ENCODE measurements at places on chromosomes 2 and 18.

DNA sequence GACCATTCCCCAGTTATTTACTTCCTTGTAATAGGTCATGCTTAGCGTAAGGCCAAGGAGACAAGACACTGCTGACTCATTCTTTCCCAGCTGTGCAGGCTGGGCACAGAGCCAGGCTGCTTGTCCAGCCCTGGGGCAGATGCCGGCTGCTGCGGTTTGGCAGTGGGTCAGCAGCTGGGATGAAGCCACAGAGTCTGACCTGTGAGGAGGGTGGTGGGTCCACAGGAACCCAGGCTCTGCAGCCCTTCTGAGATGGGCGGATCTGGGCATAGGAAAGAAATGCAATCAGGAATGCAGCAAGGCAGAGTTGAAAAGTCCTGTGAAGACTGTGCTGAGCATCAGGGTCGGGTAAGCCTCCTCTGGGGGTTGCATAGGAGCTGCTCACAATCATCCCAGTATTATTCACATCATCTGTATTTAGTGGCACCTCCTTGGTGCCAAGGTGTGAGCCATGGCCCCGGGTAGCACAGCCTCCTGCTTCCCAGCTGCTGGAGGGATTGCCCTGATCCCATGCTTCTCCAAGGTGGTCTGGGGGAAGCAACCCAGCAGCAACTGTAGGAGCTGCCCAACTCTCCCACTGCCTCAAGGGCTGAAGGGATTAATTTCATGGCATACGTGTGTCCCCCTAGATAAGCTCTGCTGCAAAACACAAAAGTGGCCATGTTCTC lies 139.0 kb downstream of the DDX1 start:
- H3K4me1 ChIP-seq, result peaks cover 14% of the 10 kb centered on the region
- peaks cover 14% of the 10 kb centered on the region for H3K27me3 ChIP-seq
- DNase-seq, result no peak
- H3K4me3 ChIP-seq, result no peak overlapping the region

DNA sequence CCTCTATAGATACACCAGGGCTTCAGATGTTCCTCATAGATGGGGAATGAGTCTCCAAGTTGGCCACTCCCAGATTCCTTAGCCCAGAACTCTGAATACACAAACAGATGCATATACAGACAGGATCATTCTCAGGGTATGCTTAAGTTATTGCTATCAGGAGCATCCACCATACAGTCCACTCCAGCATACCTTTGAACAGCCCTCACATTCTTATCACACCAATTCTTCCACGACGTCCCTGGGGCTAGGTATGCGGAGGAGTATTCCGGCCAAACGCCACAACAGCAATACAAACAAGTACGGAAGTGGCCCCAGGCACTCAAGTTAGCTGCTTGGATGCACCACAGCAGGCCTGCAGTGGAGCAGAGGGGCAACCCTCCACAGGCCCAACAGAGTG lies 312.5 kb upstream of the CHAC2 start:
- DNase-seq, result no peak
- H3K4me3 ChIP-seq, result no peak overlapping the region
- no peaks in the 10 kb centered on the region for H3K36me3 ChIP-seq
- H3K27me3 ChIP-seq, result no peaks in the 10 kb centered on the region

- no peak overlapping the region for H3K27ac ChIP-seq
- H3K4me3 ChIP-seq, result no peak overlapping the region
- H3K4me1 ChIP-seq, result no peaks in the 10 kb centered on the region
Observed at GRCh38 chr2:138271467-138271866, 230.1 kb upstream of the SPOPL start.

- no peaks in the 10 kb centered on the region for H3K4me1 ChIP-seq
- H3K36me3 ChIP-seq, result no peaks in the 10 kb centered on the region
- peaks cover 11% of the 10 kb centered on the region for H3K27me3 ChIP-seq
- no peak overlapping the region for H3K4me3 ChIP-seq
Observed at GRCh38 chr2:239506101-239506857, 105.5 kb upstream of the HDAC4 start.

- peak overlapping the region; percentile 100 for H3K4me3 ChIP-seq
- peaks cover 39% of the 10 kb centered on the region for H3K4me1 ChIP-seq
- H3K36me3 ChIP-seq, result peaks cover 17% of the 10 kb centered on the region
- no peaks in the 10 kb centered on the region for H3K27me3 ChIP-seq
Observed at GRCh38 chr2:196170606-196171247, 651 bp downstream of the STK17B start.

- H3K4me3 ChIP-seq, result no peak overlapping the region
- H3K36me3 ChIP-seq, result peaks cover 2% of the 10 kb centered on the region
- peaks cover 8% of the 10 kb centered on the region for H3K27me3 ChIP-seq
- no peak overlapping the region for H3K27ac ChIP-seq
- H3K4me1 ChIP-seq, result no peaks in the 10 kb centered on the region
Observed at GRCh38 chr2:232348936-232349335, 29.6 kb upstream of the ALPP start.

- no peak overlapping the region for H3K4me3 ChIP-seq
- H3K4me1 ChIP-seq, result no peaks in the 10 kb centered on the region
- DNase-seq, result no peak
- no peaks in the 10 kb centered on the region for H3K36me3 ChIP-seq
- H3K27me3 ChIP-seq, result peaks cover 10% of the 10 kb centered on the region
Observed at GRCh38 chr2:17579605-17580318, 39.3 kb downstream of the VSNL1 start.

- no peaks in the 10 kb centered on the region for H3K36me3 ChIP-seq
- peaks cover 5% of the 10 kb centered on the region for H3K4me1 ChIP-seq
- no peak for DNase-seq
- H3K4me3 ChIP-seq, result peak overlapping the region; percentile 84
- H3K27ac ChIP-seq, result peak overlapping the region; percentile 85
- H3K27me3 ChIP-seq, result peaks cover 5% of the 10 kb centered on the region
Observed at GRCh38 chr2:227782804-227783203, 30.8 kb upstream of the CCL20 start.

GRCh38 chr2:158079672-158080071 lies 22.0 kb upstream of the UPP2 start:
- no peaks in the 10 kb centered on the region for H3K4me1 ChIP-seq
- H3K36me3 ChIP-seq, result peaks cover 3% of the 10 kb centered on the region

- no peak for DNase-seq
- H3K27me3 ChIP-seq, result no peaks in the 10 kb centered on the region
- no peaks in the 10 kb centered on the region for H3K4me1 ChIP-seq
- no peak overlapping the region for H3K27ac ChIP-seq
- H3K36me3 ChIP-seq, result peaks cover 14% of the 10 kb centered on the region
Observed at GRCh38 chr2:85659324-85659981, 8.5 kb downstream of the SFTPB start.

DNA sequence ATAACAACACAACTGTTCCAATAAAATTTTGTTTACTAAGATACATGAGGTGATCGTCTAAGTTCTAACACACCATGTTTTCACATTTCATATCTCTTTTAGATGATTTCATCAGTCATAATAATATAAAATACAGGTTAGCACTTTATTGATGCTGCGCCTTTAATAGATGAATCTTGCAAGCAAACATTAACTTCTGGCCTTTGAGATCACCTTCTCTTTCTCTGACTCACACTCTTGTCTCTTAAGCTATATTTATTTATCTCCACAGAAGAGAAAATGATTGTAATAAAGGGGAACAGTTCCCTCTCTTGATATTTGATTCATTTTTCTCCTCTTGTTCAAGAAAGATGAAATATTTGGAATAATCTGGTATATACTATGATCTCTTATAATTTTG lies 603.3 kb upstream of the POU3F3 start:
- no peaks in the 10 kb centered on the region for H3K36me3 ChIP-seq
- no peaks in the 10 kb centered on the region for H3K27me3 ChIP-seq
- H3K4me1 ChIP-seq, result no peaks in the 10 kb centered on the region

GRCh38 chr18:13910501-13910900 lies 4.8 kb downstream of the MC2R start:
- H3K4me3 ChIP-seq, result no peak overlapping the region
- no peak overlapping the region for H3K27ac ChIP-seq
- no peak for DNase-seq
- no peaks in the 10 kb centered on the region for H3K4me1 ChIP-seq

- H3K27me3 ChIP-seq, result no peaks in the 10 kb centered on the region
- DNase-seq, result no peak
- no peak overlapping the region for H3K27ac ChIP-seq
- H3K36me3 ChIP-seq, result no peaks in the 10 kb centered on the region
- no peak overlapping the region for H3K4me3 ChIP-seq
Observed at GRCh38 chr2:23520256-23520655, 135.3 kb downstream of the KLHL29 start.

GRCh38 chr2:160920791-160921303 lies 239.4 kb upstream of the TANK start:
- H3K36me3 ChIP-seq, result no peaks in the 10 kb centered on the region
- no peaks in the 10 kb centered on the region for H3K4me1 ChIP-seq
- H3K4me3 ChIP-seq, result no peak overlapping the region
- H3K27ac ChIP-seq, result no peak overlapping the region
- peaks cover 7% of the 10 kb centered on the region for H3K27me3 ChIP-seq

GRCh38 chr2:110106642-110107041 lies 9.0 kb downstream of the MALL start:
- no peak for DNase-seq
- H3K27me3 ChIP-seq, result peaks cover 29% of the 10 kb centered on the region

DNA sequence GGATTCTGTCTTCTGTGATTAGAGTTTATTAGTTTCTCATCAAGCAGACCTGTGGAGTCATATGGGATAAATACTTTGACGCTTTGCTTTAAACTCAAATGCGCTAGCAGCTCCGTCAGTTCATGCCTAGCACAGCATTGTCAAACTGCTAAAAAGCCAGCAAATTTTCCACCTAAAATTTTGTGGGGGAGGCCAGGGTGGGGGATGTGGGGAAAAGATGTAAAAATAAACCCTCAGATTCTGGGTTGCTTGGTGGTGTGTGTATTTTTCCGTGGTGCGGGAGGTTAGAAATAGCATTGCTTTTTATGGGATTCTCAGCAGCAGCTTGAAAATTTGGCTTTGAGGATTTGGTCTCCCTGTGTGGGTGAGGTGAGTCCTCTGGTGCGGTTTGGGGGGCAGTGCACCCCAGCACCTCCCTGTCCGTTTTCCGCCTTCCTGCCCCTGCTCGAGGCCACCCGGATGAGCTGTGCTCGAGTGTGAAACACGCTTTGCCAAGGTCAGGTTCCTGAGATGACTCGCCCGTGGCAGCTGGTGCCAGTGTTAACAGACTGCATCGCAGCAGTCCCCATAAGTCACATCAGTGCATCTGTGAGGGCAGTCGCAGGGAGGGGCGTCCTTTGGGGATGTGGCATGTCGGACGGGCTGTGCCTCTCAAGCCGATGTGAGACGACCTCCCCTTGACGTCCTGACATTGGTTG lies 65.9 kb downstream of the LDLRAD4 start:
- peaks cover 5% of the 10 kb centered on the region for H3K36me3 ChIP-seq
- H3K27me3 ChIP-seq, result peaks cover 17% of the 10 kb centered on the region
- H3K4me1 ChIP-seq, result peaks cover 5% of the 10 kb centered on the region

GRCh38 chr2:30862054-30862651 lies 54.9 kb upstream of the CAPN13 start:
- H3K27me3 ChIP-seq, result peaks cover 4% of the 10 kb centered on the region
- H3K27ac ChIP-seq, result no peak overlapping the region
- H3K36me3 ChIP-seq, result no peaks in the 10 kb centered on the region
- H3K4me1 ChIP-seq, result peaks cover 14% of the 10 kb centered on the region
- no peak overlapping the region for H3K4me3 ChIP-seq

- no peak overlapping the region for H3K4me3 ChIP-seq
- DNase-seq, result no peak
- peaks cover 5% of the 10 kb centered on the region for H3K4me1 ChIP-seq
- H3K27me3 ChIP-seq, result peaks cover 26% of the 10 kb centered on the region
- H3K36me3 ChIP-seq, result no peaks in the 10 kb centered on the region
Observed at GRCh38 chr18:12253663-12254135, 462 bp upstream of the CIDEA start.

DNA sequence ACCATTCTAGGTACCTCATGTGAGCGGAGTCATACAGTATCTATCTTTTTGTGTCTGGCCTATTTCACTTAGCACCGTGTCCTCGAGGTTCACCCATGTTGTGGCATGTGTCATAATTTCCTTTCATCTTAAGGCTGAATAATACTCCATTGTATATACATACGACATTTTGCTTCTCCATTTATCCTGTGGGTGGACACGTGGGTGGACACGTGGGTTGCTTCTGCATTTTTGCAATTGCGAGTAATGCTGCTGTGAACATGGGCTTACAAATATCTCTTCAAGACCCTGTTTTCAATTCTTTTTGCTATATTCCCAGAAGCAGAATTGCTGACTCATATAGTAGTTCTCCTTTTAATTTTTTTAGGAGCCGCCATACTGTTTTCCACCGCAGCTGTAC lies 243.6 kb upstream of the EPAS1 start:
- DNase-seq, result no peak
- no peaks in the 10 kb centered on the region for H3K27me3 ChIP-seq
- no peak overlapping the region for H3K27ac ChIP-seq
- H3K4me1 ChIP-seq, result no peaks in the 10 kb centered on the region
- no peak overlapping the region for H3K4me3 ChIP-seq
- peaks cover 28% of the 10 kb centered on the region for H3K36me3 ChIP-seq

- DNase-seq, result no peak
- no peak overlapping the region for H3K27ac ChIP-seq
- no peaks in the 10 kb centered on the region for H3K27me3 ChIP-seq
- no peaks in the 10 kb centered on the region for H3K4me1 ChIP-seq
Observed at GRCh38 chr2:186605041-186605440, 15.2 kb downstream of the ITGAV start.

DNA sequence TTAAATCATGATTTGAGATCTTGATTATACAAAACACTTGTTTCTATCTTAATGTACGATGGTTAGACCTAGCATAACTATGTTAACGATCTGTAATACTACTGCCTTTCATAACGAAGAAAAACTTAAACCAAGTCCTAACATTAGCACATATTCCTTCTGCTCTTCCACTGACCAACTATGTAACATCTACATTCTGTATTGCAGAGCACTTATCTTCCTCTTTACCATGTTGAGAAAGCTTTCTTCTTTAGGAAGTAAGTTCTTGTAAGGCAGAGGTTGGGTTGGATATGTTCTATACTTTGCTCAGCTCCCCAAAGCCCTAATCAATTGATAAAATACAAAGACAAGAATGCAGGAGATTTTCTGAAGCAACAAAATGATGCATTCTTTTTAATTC lies 7.9 kb upstream of the ZNF407 start:
- H3K4me3 ChIP-seq, result no peak overlapping the region
- DNase-seq, result no peak
- no peak overlapping the region for H3K27ac ChIP-seq

All from memory B cell (primary cell).